Stimulated activated CD4-positive, alpha-beta T cell treated with anti-CD3 and anti-CD28 coated beads, Interleukin-4, amount 100 ng/mL, for 48 hours (primary cell): ENCODE measurements at places on chromosomes 12 and 14.

GRCh38 chr14:95515596-95516552 lies 576 bp downstream of the SYNE3 start:
- peak; percentile 85 for DNase-seq

GRCh38 chr12:2535583-2536204 lies 259.1 kb upstream of the FKBP4 start:
- no peak for DNase-seq

- no peak for DNase-seq
These were observed 303.9 kb upstream of the SYT1 start for GRCh38 chr12:78560633-78561032.

DNA sequence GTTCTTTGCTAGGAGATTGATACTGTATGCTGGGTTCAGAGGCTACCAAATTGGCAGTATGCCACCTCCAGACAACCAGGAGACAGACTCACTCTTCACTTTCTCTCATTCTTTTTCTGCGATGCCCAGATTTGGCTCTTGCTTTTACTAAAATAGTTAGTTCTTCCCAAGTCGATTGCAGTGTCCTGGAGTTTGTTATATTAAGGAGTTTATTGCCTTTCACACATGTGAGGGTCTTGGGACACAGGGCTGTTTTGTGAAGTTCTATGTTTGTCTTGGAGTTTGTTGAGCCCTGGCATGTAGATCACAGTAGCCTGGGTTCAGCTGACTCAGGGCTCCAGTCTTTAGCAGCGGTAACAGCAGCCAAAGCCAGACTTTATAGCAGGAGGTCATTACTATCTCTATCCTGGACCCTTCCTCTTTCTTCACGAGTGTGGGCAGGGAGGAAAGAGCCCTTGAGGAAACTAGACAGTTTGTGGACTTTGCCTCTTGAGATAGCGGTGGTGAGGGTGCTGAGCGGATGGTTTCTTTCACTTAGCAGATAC lies 1.6 kb downstream of the MLEC start:
- no peak for DNase-seq

- no peak for DNase-seq
These were observed 152.9 kb downstream of the ZFP36L1 start for GRCh38 chr14:68639758-68640574.

DNA sequence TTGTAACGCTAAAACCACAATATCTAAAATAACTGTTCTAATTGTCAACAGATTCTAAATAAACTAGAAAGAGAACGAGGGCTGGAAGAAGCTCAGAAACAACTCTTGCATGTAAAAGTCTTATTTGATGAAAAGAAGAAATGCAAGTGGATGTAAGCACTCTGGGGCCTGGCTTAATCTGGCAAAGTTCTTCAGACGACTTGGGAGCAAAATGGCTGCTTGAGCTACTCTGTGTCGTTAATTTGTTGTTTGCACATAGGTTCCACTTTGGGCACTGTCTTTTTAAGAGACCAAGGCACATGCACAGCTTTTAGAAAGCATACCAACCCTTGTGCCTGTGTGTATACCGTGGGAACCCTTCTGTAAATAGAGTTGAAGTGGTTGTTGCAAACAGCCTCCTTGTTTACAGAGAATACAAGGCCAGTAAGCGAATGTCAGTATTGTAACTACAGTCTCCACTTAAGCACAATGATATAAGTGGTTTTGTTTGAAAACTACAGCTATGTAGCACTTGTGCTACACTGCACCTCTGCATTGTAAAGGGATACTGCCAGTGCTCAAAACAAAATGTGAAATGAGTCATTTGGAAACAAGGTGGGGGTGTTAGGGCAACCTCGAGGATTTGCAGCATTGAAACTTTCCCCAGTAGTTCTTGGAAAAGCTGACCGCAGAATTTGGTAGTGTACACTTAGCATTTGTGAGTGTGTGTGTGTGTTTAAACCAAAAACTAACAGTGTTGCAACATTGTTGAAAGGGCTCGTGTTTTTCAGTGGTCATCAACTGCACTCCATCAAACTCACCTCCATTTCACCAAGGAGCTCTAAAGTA lies 154.3 kb downstream of the CEP83 start:
- no peak for DNase-seq
